Activated naive CD8-positive, alpha-beta T cell treated with anti-CD3 and anti-CD28 coated beads, Interleukin-2, amount 10 ng/mL, durations not matched to agents 7 days and 5 days (primary cell): ENCODE measurements at places on chromosomes 2 and 18. TPM values are rescaled to one million over a fixed set of nuclear protein-coding genes. Genes with fewer than 3 reads are reported as not detected.

- no peak for DNase-seq
Measured at GRCh38 chr2:128263902-128264331, 54.8 kb downstream of the HS6ST1 start.

- no peak for DNase-seq
Measured at GRCh38 chr18:62767836-62768557, 52.7 kb downstream of the PHLPP1 start.

DNA sequence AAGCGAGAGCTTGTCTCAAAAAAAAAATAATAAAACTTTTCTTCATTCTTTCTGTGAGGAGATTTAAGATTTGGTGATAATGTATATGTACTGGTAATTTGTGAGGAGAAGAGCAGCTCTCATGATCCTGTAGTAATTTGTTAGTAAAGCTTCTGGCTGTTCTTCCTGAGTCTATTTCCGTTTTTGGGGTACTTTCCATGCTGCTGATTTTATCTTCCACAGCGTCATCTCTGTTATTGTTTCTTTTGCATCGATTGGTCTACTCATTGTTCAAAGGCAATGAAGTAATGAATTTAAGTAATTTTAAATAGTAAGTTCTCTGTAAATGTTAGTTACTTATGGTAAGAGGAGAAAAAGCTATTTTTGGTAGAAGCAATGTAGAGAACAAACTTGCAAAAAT is 12.0 kb downstream of the NDUFAF7 start:
- no peak for DNase-seq

Gene C2orf15
- 2.3 TPM for total RNA-seq

Gene ACKR3
- 4.5 TPM for total RNA-seq

Gene C1GALT1C1L
- not detected for total RNA-seq
